ENCODE measurements at places on chromosomes 1 and 21.

DNA sequence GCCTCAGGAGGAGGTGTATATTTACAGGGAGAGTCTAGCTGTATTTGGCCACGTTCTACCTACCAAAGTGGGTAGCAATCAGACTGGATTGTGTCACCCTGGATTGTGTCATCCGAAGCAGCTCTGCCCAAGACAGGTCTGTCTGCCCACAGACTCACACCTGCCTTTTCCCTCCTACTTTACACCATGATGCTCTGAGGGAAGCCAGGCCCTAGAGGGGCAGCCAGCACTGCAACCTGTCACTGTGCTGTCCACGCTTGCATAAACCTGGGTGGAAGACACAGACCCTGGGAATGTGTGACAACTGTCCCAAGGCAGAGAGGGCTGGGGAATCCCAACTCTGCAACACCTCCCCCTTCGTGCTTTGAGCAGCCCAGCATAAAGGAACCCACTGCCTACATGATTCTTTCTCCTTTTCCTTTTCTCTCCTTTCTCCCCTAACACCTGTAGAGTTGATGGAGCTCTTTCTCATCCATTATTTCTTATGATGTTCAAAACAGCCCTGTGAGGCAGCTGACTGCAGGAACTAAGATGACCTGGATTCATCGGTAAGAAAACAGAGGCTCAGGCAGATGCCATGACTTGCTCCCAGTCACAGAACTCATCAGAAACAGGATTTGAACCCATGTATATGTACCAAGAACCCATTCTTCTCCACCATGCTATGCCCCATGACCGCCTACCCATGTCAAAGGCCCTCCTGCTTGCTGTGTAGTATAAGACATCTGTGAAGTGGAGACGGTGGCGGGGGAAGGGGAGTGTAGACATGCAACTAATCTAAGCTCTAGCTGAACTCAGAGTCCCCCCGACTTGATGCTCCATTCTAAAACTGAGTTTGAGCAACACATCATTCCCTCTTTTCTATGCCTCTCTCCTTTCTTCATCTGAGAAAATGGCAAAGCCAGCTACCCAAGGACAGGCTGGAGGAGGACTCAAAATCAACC lies 55.9 kb downstream of the ITPKB start:
- DNase-seq, result no peak

DNA sequence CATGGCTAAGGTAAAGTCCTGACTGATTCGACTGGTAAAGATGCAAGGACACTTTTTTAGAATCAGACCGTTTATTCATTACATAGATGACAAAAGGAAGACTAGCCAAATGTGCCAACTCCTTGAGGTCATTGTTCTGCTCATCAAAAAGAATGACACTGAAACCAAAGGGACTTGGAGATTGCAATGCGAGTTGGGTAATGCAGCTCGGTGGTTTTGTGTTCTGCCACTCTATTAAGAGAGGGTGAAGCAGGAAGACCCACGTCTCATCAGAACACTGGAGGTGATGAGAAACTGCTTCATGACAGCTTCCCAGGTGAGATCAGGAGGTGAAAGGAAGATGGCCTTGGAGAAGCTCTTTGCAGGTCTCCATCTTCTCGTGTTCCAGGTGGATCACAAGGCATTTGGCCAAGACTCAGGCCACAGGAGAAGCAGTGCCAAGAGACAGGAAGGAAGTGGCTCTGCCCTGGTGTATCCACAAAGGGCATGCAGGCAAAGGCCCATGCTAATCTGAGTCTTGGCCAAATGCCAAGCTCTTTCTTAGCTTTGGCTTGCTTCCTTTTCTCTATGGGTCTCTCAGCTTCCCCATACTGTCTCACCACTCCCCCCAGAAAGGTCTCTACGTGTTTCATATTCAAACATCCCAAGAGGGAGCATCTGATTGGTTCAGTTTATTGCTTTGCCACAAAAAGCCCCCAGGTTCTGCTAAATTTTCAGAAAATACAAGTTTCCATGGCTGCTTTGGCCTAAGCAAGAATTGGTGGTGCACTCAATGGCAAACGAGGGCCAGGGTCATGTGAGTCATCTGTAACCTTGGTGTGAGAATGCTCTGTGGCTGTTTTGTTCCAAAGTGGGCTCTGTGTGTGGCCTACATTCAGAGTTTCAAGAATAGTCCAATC lies 5.7 kb upstream of the CCT8 start:
- no peak for DNase-seq

- DNase-seq, result no peak
Measured at GRCh38 chr1:205534444-205534985, 30.0 kb downstream of the CDK18 start.

- no peak for DNase-seq
Measured at GRCh38 chr1:235006816-235007215, 121.8 kb downstream of the TOMM20 start.

- no peak for DNase-seq
Measured at GRCh38 chr1:169699707-169700106, 11.7 kb downstream of the SELL start.

- no peak for DNase-seq
Measured at GRCh38 chr1:180175291-180175690, 20.6 kb downstream of the QSOX1 start.

GRCh38 chr1:174680101-174680500 lies 232.3 kb downstream of the GPR52 start:
- DNase-seq, result no peak

DNA sequence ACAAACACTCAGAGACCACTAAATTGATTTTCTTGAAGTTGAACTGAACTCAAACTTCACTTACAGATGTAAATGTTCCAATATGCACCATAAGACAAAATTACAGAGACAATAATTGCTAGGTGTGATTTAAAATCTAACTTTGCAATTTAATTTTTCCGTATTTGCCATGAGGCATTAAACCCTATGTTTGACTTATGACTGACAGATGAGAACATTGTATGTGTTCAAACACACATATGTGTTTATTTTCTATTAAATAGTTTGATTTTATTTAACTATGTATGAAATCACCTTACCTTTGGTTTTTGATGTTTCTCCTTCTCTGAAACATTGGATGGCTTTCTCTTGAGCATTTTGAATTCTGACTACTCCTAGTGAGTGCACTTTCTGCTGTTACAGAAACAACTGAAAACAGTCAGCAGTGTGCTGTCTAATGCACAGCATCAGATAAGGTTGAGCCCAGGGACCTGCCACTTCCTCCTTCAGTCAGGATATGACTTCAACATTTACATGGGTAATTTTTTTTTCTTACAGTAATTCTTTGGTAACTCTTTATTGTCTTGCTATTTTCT lies at the start of gene SAMSN1:
TSS of gene SAMSN1 (minus strand) at position 410 of the 575 bp plus-strand sequence. CDS start at position 356, 54 bp downstream.
- no peak for DNase-seq

- no peak for DNase-seq
Measured at GRCh38 chr1:53375440-53375839, 47.6 kb upstream of the LRP8 start.

DNA sequence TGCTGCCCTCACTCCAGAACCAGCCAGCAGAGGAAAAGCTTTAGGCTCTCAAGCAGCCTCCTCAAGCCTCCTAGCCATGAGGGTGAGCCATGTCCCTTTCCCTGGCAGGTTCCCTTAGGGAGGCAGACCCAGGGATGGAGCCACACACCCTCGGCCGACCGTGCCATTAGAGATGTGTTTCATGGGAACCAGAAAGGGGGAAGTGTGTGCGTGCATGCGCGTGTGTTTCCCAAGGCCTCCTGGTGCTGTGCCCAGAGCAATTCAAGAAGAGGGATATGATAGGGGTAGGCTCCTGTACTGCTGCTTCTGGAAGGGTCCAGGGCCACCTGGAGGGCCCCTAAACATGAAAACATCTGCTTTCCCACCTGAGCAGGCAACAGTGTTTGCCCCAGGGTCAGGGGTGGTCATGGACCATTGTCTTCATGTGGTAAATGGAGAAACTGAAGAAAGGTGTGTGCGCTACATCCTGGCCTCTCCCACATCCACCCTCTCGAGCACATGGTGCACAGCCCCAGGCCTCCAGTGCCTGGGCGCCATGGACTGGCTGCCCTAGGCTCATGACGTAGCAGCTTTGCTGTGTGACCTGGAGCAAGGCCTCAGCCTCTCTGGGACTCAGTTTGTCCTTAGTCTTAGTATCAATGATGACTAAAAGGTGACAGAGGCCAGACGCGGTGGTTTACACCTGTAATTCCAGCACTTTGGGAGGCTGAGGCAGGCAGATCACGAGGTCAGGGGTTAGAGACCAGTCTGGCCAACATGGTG lies 48.1 kb downstream of the SYF2 start:
- no peak for DNase-seq

DNA sequence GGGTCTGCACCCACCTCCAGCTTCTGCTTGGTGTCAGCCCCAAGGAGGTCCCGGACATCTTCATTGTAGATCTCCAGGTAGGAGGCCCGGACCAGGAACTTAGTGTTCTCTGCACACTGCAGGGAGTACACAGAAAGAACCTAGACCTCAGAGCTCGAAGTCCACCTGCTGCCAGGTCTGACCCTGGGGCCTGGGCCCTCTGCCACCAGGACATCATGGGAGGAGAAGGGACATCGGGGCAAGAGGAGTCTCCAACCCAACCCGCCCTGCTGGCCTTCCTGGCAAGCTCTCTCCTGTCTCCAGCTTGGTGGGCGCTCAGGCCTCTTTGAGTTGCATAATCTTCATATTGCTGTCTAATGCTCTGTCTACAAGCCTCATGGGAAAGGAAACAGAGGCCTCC lies 4.4 kb downstream of the KIF17 start:
- DNase-seq, result no peak

GRCh38 chr1:108051631-108052377 lies 86.8 kb upstream of the VAV3 start:
- DNase-seq, result no peak

- DNase-seq, result no peak
Measured at GRCh38 chr1:65267271-65267670, 42.1 kb upstream of the DNAJC6 start.

GRCh38 chr1:175554586-175554985 lies 188.8 kb downstream of the TNR start:
- DNase-seq, result no peak

DNA sequence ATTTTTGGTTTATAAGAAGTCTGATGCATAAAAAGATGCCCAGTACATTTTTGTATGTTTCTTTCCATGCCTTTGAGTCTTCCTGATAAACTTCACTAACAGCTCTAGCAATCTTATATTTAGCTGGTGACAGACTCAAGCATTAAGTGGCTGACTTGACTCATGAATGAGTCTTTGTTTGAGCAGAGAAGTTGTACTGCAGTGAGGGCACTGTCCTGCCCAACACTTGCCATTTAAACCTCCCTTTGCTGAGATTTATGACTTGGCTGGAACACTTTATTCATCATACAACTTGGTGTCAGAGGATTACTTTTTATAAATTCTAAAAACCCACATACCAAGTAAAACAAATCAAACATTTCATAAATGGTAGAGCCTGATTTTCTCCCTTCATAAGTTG lies 14.6 kb upstream of the CAMSAP2 start:
- DNase-seq, result no peak

DNA sequence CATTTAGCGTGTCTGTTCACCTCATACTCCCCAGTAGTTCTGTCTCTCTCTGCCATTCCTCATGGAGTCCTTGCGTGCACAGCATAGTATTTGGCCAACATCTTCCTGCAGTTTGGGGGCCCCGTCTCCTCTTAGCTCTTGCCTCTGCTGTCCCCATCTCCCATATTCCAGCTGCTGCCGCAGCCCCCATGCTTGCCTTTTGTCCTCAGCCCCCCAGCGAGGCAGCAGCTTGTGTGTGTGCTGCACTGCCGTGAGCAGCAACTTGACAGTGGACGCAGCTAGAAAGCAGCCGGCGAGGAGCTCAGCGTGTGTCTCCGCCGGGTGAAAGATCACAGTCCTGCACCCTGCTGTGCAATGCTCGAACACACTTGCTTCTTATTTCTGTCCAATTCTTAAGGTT lies 164.2 kb upstream of the COL6A1 start:
- no peak for DNase-seq

- peak; percentile 18 for DNase-seq
Measured at GRCh38 chr1:158121604-158122254, 59.0 kb upstream of the CD1D start.

DNA sequence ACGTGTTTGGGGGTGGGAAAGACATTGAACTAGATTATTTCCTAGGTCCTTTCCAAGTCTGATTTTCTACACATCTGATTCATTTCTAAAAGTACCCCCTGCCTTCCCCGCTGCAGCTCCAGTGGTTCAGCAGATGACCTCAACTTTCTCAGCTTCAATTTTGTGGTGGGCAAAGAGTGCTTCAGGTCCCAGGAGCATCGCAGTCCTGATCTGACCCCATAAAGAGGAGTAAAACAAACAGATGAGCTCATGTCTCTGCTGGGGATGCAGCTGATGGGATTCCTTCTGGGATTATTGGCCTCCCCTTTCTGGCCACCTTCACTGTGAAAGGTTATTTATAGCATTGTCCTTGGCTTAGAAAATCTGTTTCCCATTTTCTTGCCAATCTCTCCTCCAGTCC lies 337.0 kb upstream of the PLXNA2 start:
- no peak for DNase-seq

DNA sequence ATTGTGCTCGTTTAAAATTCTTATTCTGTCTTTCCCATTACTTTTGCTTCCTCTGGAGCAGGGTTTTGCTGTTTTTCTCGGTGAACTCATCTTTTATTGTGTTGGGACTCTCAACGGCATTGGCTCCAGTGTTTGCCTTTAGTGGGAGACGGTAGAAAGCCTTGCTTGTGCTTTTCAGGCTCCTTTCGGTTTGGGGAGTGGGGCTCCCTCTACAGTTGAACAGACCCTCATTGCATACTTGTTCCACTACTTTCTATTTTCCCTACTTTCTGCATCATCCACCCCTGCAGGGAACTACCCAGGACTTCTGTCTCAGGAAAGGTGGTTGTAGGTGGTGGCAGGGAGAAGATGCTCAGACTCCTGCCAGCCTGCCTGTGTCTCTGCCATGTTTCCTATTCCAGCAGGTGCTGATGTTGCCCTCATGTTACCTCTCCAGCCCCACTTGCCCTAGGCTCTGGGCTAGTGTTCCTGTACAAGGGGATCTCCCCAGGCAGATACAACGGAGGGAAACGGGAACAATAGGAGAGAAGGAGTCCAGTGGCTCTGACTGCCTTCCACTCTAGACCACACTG lies 68.5 kb upstream of the ZBTB18 start:
- no peak for DNase-seq

DNA sequence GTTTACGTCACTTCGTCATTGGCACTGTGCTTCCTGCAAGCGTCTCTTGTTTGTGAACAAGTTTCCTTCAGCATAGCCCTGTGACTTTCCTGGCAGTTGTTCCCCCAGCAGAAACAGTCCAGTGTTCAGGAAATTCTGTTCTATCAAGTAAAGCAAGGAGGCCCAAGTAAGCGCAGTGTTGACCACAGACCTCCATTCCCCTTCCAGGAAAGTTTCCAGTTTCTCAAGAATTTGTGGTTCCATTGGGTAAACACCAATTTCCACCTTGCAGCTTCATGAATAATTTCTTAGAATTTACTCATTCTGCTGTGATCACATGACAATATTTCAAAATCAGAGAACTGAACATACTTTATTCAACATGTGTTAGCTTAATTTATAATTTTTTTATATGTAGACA lies 88.5 kb upstream of the ETV3 start:
- DNase-seq, result no peak

GRCh38 chr1:205593532-205593931 lies 38.3 kb downstream of the ELK4 start:
- no peak for DNase-seq

GRCh38 chr21:41371685-41372030 lies 9.8 kb downstream of the MX2 start:
- no peak for DNase-seq
